ENCODE measurements at places on chromosomes 5 and 9.

DNA sequence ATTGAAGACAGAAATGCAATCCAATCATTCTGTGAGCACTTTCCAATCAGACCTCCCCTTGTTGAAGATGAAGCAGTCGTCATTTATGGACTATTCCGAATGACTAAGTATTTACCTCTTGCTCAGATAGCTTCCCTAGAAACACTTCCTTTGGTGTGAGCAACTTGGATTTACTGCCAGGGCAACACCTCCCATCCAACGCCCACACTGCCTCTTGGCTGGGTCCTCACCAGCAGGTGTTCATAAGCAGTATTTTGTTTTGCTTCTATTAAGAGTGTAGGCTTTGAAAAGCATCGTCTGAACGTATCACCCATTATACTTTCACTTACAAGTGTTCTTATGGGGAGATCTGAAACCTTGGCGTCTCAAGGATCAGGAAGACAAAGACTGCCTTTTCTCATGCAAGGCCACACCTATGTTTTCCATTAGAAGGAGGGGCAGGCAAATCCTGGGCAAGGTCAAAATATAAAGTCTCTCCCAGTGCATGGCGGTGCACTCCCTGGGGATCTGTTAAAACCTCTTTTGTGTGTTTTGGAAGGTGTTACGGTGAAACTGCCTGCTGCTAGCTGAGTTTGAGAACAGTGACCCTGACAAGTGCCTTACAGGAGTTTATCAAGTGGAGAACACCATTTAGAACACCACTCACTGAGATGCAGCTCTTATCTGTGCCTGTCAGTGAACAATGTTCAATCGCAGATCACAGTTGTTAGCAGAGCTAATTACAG lies 10.6 kb upstream of the MARCHF3 start:
- DNase-seq, result no peak

GRCh38 chr5:106392766-106393165 lies 1278.0 kb downstream of the EFNA5 start:
- no peak for DNase-seq

GRCh38 chr5:140631831-140632365 lies 1.1 kb downstream of the CD14 start:
- DNase-seq, result peak; percentile 45

GRCh38 chr9:16341177-16341576 lies 529.3 kb downstream of the BNC2 start:
- DNase-seq, result no peak

DNA sequence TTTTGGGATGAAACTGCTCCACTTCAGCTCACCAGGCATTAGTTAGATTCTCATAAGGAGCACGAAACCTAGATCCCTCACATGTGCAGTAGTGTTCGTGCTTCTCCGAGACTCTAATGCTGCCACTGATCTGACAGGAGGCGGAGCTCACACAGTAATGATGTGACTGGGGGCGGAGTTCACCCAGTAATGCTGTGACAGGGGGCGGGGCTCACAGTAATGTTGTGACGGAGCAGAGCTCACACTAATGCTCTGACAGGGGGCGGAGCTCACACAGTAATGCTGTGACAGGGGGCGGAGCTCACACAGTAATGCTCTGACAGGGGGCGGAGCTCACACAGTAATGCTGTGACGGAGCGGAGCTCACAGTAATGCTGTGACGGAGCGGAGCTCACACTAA lies 27.1 kb upstream of the LRRC14B start:
- no peak for DNase-seq

GRCh38 chr9:684054-684890 lies 157.2 kb upstream of the DMRT1 start:
- DNase-seq, result no peak

DNA sequence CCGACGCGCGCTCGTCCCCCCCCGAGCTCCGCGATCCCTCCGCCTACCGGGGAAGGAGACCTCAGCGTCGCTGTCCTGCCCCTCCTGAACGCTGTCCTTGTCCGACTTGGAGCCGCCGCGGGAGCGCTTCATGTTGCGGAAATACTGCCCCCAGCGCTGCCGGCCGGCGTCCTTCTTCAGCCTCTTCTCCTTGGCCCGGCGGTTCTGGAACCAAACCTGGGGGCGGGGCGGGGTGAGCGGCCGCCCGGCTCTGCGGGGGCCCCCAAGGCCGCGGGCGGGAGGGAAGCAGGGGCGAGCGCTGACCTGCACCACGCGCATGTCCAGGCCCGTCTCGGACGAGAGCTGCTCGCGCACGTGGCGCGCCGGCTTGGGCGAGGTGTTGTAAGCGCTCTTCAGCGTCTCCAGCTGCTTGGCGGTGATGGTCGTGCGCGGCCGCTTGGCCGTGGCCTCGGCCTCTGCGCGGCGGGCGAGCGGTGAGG lies 6.3 kb downstream of the LHX3 start:
- no peak for DNase-seq

DNA sequence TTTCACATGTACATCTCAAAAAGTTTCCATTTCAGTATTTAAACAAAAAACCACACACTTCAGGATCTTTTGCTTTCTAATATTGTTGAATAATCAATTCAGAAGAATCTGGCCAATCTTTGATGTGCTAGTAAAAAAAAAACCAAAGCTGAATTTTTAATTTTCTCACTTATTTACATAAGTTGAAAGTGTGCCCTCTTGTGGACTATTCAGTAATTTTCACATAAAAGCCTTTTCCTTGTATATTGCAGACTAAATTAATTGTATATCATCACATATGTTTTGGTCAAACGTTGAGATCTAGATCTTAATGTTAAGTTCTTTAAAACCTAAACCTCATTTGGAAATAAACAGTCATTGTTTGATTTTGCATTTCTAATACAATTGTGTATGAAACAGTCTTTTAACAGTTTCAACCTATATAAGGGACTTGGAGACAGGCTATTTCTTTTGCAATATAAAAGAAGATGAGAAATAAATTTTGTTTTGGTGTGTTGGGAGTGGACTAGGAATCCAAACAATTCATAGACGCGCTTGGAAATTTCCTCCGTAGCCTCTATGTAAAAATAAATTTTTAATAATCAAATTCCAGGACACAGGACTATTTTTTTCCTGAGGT lies 68.1 kb downstream of the NIPBL start:
- DNase-seq, result no peak

- DNase-seq, result no peak
These were observed 88.9 kb downstream of the AMBP start for GRCh38 chr9:113989017-113989713.

DNA sequence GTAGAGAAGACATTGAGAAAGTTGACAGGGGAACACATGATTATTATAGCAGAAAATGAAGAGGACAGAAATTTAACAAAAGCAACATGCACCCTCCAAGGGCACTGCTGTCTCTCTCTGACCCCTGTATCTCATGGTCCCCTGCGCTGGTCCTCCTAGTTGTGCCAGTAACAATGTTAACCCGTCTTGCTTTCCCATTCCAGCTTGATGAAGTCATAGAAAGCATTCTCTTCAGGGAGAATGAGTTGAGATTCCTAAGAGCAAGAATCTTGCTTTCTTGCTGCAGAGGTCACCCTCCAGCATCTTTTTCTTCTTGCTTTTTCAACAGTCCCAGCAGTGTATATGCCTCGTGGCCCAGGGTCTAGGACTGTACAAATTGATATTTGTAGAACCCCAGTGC lies 279.6 kb upstream of the ADAMTSL1 start:
- DNase-seq, result no peak

DNA sequence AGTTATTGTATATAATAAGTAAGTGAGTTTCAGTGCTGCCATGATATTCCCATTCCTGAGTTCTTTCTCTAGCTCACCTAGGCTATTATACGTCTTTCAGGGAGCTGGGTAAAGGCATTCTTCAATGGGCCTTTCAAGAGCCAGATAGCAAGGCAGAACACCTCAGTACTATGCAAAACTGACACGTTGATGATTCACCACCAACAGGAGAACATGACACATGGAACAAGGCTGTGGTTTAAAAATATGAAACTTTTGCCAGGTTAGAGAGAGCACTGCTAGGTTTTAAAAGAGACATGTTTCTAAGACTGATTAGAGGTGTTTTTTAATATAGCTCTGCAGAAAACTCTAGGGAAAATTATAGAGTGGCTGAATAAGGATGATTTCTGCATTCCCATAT lies 95.9 kb downstream of the UGCG start:
- DNase-seq, result no peak

- no peak for DNase-seq
These were observed 429.5 kb downstream of the EBF1 start for GRCh38 chr5:158670201-158670600.

DNA sequence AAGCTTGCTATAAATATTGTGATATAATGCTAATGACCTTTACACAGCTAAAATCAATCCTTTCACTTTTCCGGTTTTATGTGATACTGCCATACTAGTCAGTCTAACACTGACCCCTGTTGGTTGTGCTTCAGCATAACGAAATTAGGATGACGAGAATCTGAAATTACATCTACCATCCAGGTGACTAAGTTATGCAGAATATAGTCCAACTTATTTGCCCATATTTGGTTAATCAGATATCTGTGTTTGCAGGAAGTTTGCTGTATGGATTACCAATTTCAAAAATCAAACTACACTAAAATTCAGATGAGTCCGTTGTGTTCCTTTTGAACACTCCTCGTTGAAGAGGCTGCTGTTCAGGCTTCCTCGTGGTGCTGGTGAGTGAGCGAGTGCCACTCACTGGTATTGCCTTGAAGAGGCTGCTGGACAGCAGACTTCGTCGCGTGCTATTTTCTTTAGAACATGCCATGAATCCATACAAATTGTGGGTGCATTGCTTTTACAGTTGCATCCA lies 32.5 kb downstream of the TENT4A start:
- DNase-seq, result no peak

DNA sequence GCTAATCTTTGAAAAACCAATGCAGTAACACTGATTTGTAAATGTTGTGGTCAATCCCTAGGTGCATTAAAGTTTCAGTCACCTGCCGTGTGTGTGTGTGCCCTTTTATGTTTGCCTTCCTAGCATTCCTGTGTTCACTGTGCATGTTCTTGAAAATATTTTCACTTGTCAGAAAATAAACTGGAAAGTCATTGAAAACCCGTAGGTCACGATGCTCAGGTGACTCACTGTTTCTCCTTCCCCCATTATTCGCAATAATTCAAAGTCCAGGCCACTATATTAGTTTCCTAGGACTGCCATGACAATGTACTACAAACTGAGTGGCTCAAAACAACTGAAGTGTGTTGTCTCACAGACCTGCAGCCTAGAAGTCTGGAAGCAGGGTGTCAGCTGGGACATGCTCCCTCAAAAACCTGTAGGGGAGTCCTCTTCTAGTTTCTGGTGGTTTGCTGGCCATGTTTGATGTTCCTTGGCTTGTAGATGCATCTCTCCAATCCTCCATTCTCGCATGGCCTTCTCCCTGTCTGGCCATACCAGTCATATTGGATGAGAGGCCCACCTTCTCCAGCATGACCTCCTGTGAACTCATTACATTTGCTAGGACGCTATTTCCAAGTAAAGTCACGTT lies 29.3 kb downstream of the MARVELD2 start:
- DNase-seq, result no peak

- DNase-seq, result no peak
These were observed 245.8 kb upstream of the GAS1 start for GRCh38 chr9:87193151-87193550.

DNA sequence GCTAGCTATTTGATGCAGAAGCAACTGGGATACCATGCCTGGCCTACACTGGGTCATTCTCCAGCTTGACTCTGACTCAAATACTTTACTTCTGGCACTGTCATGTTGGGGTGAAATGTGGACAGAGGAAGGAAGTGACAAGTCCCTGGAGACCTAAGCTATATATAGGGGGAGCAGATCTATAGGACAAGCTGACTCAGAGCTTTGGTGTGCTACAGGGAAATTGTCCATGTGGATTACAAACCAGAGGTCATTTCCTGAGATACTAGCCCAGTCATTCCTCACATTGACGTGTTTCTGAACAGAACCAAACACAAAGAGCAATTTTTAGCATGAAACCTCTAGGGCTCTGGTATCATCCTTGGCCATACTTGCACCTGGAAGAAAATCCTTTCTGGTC lies 531.6 kb upstream of the CLINT1 start:
- no peak for DNase-seq

DNA sequence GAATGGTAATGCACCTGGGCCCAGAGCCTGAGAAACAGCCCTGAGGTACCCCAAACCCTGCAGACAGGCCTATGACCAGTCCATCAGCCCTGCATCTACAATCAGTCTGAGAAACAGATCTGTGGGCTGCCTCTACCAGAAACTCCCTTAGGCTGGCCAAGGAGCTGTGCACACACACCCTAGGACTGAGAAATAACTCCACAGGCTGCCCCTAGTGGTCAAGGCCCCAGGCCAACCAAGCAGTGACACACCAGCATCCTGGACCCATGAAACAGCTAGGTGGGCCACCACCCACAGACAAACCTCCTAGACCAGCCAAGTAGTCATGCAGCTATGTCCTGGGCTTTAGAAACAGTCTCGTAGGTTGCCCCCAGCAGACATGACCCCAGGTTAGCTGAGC lies 253.6 kb upstream of the VLDLR start:
- DNase-seq, result no peak

DNA sequence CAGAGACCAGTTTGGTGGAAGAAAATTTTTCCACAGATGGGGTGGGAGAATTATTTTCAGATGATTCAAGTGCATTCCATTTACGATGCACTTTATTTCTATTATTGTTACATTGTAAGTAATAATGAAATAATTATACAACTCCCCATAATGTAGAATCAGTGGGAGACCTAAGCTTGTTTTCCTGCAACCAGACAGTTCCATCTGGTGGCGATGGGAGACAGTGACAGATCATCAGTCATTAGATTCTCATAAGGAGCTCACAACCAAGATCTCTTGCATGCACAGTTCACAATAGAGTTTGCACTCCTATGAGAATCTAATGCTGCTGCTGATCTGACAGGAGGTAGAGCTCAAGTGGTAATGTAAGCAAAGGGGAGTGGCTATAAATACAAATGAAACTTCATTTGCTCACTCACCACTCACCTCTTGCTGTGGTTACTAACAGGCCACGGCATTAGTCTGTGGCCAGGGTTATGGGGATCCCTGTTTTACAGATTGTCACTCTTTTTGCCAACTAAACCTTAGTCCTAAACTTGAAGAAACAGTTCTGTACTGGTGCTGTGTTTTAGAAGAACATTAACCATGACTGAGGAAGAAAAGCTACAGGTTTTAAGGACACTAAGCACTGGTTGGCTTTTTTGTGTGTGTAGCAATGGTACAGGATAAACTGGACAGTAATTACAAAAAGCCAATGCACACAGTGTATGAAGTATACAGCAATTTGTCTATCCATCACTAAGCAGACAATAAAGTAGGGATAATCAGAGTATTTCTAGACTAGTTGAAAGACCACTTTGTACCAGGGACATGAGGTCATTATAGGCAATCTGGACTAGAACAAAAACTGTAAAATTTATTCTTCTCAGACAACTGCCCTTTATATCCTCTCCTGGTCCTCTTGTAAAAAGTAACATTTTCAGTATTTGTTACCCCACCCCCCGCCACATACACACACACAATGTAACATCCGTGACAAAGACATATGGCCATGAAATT lies 9.9 kb downstream of the TMEM232 start:
- DNase-seq, result no peak
